Dermis blood vessel endothelial cell (primary cell): ENCODE measurements at places on chromosomes 3 and 15. TPM values are rescaled to one million over a fixed set of nuclear protein-coding genes. Genes with fewer than 3 reads are reported as not detected.

The C3orf49 gene
- total RNA-seq: not detected in 2 replicates

The HYKK gene
- 1.8 and 3.4 TPM in 2 replicates for total RNA-seq

The GNAT1 gene
- total RNA-seq: not detected in 2 replicates

The EOMES gene
- not detected in 2 replicates for total RNA-seq

The NAA50 gene
- 200 and 201 TPM in 2 replicates for total RNA-seq

The ALDH1A3 gene
- 26.4 and 51.2 TPM in 2 replicates for total RNA-seq

The SCG5 gene
- 0.34 TPM in 1 of 2 replicates, not detected in the other for total RNA-seq

The RAD54L2 gene
- 18.9 and 19.7 TPM in 2 replicates for total RNA-seq

The VIPR1 gene
- 0.23 and 0.85 TPM in 2 replicates for total RNA-seq
